Anterior cingulate cortex (tissue), 58 donors: ENCODE measurements at places on chromosomes 7 and 10.

GRCh38 chr7:151756866-151757265 is 120.0 kb downstream of the PRKAG2 start:
- DNase-seq = no peak

GRCh38 chr7:16563281-16564022 is 36.8 kb downstream of the LRRC72 start:
- no peak for DNase-seq

GRCh38 chr7:118224521-118224920 is at the start of gene ANKRD7:
ANKRD7 (plus strand) TSS chr7:118224704; CDS start chr7:118224831, 127 bp downstream.
- DNase-seq = no peak

GRCh38 chr7:128347647-128348097 is 4.0 kb upstream of the RBM28 start:
- peak; percentile 12 for DNase-seq

DNA sequence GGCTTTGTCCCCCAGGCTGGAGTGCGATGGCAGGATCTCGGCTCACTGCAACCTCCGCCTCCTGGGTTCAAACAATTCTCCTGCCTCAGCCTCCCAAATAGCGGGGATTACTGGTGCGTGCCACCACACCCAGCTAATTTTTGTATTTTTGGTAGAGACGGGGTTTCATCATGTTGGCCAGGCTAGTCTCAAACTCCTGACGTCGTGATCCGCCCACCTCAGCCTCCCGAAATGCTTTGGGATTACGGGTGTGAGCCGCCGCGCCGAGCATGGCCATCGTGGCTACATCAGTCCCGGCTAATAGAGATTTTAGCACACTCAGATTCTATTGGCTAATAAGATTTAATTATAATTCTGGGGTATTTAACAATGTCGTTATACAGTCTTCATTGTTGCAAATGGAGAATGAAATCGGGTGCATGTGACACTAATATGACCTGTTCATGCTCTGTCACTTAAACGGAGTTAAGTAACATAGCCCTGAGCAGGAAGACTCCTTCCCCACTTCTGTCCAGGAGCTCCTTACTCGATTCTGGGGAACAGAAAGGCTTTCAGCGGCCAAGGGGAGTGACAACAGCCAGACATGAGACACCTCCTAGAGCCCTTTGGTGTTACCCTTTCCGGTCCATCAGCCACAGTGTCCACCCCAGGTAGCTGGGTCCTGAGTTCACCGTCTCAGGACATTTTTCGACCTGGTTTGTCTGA is 40.9 kb upstream of the FAM20C start:
- DNase-seq = no peak
